T1000 (cell line): ENCODE measurements at places on chromosomes 3 and 15.

- DNase-seq: peak; percentile 93
Measured at GRCh38 chr3:39406368-39407258, at the start of gene RPSA. Gene RPSA (plus strand): TSS chr3:39406720. CDS start chr3:39407654, 934 bp downstream.

GRCh38 chr3:161689584-161690298 lies 193.1 kb downstream of the OTOL1 start:
- no peak for DNase-seq

- no peak for DNase-seq
Measured at GRCh38 chr3:143597774-143598652, 250.3 kb downstream of the SLC9A9 start.

- no peak for DNase-seq
Measured at GRCh38 chr3:17749705-17750293, 7.4 kb upstream of the TBC1D5 start.

DNA sequence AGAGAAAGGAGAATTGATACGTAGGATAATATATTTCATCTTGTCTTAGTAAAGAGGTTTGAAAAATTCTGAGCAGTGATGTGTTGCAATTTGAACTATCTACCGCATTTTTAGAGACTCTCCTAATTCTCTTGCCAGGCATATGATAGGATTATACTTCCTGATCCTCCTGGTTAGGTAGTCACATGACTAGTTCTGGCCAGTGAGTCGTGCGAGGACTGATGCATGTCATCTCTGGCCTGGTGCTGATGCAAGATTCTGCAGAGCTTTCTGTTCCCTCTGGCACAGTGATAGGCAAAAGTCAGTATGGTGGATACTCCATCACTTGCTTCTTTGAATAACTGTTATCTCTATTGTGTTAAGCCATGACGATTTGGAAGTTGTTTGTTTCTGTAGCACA lies 277.6 kb upstream of the NAALADL2 start:
- no peak for DNase-seq

GRCh38 chr15:69126054-69126469 lies 34.4 kb upstream of the GLCE start:
- no peak for DNase-seq

DNA sequence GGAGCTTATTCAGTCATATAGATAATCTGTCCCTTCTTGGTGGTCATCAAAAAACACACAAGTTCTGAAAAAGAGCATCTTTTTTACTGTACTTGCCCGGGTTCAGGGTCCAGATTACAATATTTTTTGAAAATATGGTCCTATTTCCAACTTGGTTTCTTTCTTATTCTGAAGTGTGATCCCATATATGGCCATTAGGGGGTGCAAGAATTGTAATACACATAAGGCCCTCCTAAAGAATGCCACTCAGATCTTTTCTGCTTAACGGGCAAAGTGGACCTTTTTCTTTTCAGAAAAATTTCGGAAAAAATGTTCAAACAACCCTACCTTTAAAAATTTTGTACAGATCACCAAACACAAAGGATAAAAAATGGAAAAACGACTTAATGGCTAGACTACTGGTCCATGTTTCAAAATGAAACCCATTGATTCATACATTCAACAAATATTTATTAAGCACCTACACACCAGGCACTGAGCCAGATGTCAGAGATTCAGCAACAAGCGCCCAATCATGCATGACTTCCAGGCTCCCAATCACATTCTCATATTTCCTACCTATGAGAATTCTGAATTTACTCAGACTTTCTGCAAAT lies 102.0 kb upstream of the MYRIP start:
- DNase-seq: no peak

GRCh38 chr15:34359416-34359815 lies 7.6 kb downstream of the LPCAT4 start:
- DNase-seq: no peak

DNA sequence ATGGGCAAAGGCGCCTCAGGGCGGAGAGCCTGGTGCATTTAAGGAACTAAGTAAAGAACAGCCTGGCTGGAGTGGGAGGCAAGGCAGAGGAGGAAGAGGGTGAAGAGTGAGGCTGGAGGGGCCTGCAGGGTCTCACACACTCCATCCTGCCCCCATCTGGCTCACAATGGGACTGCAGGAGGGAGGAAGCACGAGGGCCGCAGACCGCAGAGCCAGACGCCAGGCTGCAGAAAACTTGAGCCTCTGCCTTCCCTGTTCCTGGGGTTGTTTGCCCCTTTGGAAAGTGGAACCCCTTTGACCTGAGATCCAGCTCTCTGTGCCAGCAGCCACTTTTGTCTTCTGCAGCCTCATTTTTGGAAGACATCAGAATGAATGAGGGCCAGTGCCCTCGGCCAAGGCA lies 138.0 kb downstream of the SRGAP3 start:
- DNase-seq: no peak

DNA sequence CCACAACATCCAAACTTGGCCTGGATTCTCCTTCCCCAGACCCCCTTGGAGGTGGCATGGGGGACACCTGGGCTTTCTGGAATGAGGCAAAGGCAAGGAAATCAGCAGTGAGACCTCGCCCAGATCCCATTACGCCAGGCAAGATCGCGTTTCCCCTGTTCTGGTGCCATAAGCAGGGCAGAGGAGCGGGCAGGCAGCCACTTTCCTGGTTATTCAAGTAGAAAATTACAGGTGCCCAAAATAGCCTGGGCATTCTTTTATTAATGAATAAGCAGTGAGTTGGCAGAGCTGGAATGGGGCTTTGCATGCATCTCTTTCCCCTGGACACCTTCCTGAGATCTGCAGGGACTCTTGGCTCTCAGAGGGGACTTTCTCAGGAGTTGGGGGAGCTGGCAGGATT lies 31.5 kb upstream of the FAM107A start:
- no peak for DNase-seq

- DNase-seq: no peak
Measured at GRCh38 chr3:15471861-15472260, 44.5 kb downstream of the EAF1 start.

- no peak for DNase-seq
Measured at GRCh38 chr3:187616307-187616972, 53.8 kb downstream of the SST start.

DNA sequence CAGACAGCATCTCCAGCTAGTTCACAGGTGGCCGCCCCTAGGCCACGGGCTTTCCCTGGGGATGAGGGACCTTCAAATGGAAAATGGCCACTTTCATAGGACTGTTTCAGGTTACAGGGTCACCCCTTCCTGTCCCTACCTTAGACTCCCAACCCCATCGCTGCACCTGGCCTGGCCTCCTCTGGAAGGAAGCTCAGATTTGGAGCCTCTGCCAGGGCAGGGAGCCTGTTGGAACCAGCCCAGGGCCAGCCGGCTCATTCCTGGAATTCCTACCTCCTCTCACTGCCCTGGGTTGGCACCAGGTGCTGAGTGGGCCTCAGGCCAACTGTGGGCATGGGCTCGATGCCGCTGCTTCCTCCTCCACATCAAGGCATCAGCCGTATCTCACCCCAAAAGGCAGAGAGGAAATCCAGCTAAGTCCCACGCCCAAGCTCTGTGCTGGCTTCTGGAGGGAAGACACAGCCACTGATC lies 42.2 kb downstream of the KLHL25 start:
- no peak for DNase-seq

DNA sequence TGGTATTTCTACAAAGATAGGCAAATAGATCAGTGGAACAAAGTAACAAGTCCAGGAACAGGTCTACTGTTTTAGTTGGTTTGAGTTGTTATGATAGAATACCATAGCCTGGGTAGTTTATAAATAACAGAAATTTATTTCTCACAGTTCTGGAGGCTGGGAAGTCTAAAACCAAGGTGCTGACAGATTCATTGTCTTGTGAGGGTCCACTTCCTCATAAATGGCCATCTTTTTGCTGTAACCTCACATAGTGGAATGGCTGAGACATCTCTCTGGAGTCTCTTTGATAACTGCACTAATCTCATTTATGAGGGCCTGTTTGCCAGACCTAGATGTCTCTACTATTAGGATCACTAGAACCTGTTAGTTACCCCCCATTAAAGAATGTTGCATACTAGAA lies 152.3 kb upstream of the MYRIP start:
- no peak for DNase-seq

DNA sequence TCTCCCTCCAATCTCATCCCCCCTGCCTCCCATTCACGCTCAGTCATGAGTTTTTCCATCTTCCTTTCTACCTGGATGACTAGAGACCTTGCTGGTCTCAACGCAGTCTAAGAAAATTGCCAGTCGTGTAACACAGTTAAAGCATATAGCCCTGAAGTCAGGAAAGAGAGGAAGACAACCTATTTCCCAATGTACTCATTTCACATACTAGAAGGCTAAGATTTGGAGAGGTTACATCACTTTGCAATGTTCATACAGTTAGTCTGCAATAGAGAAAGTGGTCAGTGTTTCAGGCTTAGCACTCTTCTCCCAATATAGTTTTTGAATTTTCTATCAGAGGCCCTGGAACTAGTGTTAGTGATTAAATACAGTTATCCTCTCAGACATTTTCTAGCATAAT lies 278.6 kb downstream of the EDEM1 start:
- no peak for DNase-seq

DNA sequence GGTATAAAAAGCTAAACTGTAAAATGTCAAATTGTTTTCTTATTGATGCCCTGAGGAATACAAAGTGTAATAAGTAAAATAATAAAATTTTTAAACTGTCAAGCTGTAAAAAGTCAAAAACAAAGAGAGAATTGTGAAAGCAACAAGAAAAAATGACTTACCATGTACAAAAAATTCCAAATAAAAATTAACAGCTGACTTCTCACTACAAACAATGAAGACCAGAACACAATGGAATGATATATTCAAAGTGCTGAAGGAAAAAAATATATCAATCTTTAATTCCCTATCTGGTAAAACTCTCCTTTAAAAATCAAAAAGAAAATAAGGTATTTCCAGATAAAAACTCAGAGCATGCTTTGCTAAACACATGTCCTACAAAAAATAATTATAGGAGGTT lies 883.5 kb downstream of the IGSF11 start:
- DNase-seq: no peak

GRCh38 chr3:127473244-127474024 lies 117.1 kb downstream of the TPRA1 start:
- no peak for DNase-seq
